Activated T-helper 9 cell treated with anti-CD3 and anti-CD28 coated beads, Interleukin-2, amount 50 U/mL, for 16 hours (primary cell): ENCODE measurements at places on chromosomes 7 and 10.

DNA sequence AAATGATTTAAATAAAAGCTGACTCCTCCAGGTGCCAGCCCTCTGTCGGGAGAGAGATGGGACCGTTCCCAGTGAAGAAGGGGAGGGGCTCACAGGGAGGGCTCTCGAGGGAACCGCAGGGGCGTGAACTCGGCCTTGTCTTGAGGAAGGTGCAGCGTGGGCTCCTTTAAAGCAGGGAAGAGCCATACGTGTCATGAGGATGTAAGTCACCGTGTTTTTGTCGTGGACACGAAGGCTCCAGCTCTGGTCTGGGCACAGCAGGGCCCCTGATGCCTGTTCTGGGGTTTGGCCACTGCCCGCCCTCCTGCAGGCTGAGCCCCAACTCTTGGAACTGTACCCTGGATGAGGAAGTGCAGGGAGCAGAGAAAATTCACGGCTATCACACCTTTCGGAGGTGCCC, 45.0 kb downstream of the JAKMIP3 start:
- DNase-seq, result no peak

DNA sequence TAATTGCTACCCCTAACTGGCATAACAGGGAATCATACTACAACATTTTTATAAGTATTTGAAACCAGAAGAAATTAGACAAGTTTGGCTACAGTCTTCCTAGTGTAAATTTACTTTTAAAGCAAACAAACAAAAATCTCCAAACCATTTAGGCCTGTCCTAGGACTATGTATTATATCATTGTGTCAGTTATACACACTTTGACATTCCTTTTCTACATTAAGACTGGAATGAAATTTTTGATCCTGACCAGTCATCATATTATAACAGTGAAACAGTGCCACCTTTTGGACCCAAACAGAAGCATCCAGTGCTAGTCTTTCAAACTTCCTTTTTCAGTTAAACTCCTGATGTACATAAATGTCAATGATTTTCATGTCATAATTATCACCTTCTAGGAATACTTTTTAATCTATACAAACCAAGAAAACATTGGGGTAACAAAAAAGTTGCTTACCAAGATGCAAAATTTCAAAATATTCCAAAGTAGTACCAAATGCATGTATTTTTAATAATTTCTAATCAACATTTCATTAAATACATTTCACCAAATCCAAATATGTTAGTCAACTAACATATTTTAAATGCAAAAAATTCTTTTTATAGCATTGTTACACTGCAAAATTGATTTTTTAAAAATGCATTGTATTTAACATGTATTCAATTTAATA, 75.7 kb downstream of the IMMP2L start:
- DNase-seq, result no peak

DNA sequence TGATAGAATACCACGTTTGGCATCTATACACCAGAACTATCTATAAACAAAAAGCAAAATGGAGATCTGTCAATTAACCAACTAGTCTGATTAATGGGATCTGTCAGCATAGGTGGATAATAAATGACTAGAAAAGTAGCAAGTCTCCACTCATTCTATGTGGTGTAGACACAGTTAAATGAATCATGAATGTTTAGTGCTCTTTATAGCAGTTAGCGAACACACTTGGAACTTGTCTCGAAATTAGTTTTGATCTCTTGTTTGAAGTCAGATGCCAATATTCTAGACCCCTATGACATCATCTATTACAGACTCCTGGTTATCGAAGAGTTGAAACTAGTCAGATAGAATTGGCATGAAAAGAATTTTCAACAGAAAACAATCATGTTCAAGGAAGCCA, 259.7 kb downstream of the AHR start:
- DNase-seq, result no peak

DNA sequence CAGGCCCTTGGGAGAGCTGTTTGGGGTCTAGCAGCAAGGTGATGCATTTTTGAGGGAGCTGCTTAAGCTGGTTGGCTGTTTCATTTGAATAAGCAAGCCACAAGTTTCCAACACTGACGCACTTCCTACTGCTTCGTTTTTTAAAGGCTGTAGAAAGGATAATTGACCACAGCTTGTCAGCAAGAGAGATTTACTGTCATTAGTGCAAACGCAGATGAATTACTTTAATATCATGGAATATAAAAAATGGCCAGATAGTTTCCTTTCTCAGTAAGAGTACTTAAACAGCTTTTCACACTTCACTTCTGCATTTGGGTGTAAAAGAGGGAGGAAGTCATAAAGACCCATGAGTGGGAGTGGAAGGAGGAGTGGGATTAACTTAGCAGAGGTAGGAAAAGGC, 61.5 kb downstream of the FZD1 start:
- no peak for DNase-seq

DNA sequence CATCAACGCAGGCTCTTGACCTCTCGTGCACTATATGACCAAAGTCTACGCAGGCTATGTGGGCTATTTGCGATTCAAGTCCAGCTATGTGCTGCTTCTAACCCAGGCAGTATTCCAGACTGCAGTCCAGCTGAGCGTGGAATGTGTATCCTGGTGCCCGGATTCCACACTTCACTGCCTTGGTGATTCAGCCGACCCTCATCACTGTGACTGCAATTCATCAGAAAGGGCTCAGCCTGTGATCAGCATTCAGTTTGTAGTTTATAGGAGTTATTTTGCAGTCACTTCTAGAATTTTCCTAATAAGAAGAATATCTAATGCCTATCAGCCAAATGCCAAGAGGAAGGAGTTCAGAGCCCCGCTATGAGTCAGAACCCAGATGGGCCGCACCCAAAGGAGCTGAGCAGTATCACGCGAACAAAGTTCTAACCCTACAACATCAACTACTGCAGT, 119.8 kb upstream of the LANCL2 start:
- no peak for DNase-seq

DNA sequence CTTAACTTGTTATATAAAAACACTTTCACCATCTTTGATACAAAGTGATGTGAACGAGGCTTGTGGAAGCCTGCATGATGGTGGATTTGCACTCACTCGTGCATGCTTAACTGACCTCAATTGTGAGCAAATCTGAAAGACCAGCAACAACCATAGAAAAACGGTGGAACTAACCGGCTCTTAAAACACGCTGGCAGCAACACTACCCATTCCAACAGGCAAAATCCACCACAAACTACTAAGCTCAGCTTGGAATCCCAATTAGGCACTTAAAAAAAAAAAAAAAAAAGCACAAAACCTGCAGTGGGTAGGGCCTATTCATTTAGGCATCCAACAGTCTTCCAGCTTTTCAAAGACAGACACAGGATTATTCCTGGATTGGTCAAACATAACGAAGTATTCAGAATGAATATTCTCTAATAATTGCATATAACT, 1.8 kb downstream of the GDI2 start:
- DNase-seq, result no peak

DNA sequence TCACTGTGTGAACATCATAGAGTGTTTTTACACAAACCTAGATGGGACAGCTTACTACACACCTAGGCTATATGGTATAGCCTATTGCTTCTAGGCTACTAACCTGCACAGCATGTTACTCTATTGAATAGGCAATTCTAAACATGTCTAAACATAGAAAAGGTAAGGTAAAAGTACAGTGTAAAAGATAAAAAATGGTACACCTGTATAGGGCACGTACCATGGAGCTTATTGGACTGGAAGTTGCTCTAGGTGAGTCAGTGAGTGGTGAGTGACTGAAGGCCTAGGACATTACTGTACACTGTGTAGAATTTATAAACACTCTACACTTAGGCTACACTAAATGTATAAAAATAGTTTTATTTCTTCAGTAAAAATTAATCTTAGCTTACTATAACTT, 182.0 kb upstream of the THSD7A start:
- DNase-seq, result no peak

GRCh38 chr7:99359465-99360154, 14.9 kb upstream of the ARPC1B start:
- no peak for DNase-seq

- peak; percentile 14 for DNase-seq
Measured at GRCh38 chr7:101058355-101058754, 26.9 kb upstream of the TRIM56 start.

GRCh38 chr10:52807803-52808202, 35.2 kb upstream of the MBL2 start:
- DNase-seq, result no peak

DNA sequence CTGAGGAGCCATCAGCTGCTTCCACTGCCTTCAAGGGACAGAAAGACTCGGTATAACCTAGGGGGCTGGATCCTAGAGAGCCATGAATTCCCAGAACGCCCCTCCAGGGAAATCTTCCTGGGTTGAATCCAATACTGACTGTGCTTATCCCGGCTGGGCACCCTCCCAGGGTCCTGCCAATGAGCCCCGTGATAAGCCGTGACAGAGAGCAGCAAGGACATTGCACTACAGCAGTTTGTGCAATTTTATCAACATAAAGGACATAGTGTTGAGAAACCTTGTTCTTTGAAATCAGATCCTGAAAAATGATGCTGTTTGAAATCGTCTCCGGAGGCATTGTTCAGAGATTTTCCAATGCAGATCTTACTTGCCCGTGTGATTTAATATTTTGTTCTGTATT, 18.8 kb downstream of the AKR1B1 start:
- DNase-seq, result no peak

- DNase-seq, result no peak
Measured at GRCh38 chr7:111108000-111108399, 17.1 kb downstream of the LRRN3 start.

GRCh38 chr7:39526666-39527065, 39.5 kb upstream of the YAE1 start:
- no peak for DNase-seq

GRCh38 chr10:118557946-118558345, 37.5 kb downstream of the PRLHR start:
- DNase-seq, result no peak

DNA sequence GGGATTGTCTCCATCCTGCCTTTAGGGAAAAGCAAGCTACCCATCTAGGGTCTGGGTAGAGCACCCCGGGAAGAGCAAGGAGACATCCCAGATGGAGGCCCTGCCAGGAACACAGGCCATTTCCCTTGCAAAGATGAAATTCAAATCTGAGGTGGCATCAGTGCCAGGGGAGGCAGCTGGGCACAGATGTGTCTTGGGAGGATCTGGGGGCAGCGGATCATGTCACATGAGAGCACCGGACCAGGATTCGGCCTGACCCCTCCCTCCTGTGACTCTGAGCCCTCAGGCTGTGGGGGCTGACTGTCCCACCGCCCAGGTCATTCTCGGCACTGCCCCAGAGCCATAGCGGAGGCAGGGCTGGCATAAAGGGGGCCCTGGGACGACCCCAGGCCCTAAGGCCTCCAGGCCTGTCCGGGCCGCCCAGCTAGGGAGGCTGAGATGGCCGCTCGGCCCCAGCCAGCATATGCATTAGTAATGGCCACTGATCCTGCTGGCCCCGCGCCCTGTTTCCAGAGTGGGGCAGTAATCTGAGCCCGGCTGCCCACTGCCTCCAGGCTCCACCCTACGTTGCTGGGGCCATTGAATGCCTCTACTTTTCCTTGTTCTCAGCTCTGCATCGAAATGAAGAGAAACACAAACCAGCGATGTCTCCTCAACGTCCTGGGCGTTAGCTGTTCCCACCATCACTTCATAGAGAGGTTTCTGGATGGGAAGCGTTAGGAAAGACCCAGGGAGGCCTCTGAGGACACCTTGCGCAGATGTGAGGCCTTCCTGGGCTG, 148.5 kb downstream of the UBE2H start:
- no peak for DNase-seq

DNA sequence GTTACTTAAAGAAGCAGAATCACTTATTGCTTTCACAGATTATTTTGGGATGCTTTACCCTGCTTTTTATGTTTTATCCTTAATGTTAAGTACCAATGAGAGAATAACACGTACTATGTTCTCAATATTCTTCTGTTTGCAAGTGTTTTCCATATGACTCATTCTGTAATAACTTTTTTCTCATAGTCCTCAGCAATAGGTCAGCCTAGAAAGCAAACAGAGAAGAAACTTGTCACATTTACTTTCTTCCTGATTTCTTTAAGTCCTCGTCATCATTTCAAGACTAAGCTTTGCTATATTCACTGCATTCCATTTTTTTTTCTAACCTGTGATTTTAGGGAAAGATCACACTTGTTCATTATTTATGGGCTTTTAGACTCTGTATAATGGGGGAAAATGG, 6.8 kb upstream of the AGR2 start:
- DNase-seq, result no peak

DNA sequence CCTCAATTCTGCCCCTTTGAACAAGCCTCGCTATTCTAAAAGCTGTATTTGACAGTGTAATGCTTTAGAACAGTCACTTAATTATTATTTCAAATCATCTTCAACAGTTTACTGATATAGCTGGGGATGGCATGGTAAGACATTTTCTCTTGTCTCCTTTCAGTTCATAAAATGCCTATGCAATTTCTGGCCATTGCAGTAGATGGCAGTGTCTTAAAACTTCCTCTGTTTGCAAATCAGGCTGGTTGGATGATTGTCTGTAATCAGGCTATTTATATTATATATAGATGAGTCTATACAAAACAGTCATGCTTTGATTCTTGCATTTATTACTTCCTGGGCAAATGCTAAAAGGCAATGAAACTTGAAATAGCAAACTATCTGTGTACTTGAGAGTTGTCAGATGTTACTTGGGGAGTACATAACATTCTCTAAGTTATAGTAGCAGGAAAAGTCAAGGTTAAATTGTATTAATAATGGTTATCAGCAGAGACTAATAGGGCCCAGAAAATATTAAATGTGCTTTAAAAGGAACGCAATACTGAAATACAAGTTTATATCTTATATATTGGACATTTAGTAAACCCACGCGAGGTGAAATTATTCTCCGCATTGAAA, 55.5 kb upstream of the LHFPL3 start:
- DNase-seq, result no peak

DNA sequence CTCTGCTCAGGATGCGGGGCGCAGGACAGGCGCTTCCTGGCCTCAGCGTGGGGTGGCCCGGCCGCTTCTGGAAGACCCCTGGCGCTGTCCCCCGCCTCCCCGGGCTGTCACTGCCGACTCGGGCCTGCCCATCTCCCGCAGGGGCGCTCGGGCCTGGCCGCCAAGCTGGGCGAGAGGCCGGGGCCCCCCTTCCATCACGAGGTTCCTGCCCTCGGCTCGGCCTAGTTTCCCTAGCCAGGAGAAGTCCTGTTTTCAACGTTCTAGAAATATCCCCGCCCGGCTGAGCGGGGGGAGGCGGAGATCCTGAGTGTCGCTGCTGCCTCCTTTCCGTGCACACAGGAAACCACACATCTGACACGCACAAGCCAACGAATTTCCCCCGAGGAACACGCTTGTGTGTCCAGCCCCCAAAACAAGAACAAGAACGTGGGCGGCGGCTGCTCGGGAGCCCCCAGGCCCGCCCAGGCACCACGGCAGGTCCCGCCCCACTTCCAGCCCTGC, 33.7 kb downstream of the AP5Z1 start:
- no peak for DNase-seq

- DNase-seq, result no peak
Measured at GRCh38 chr10:24418532-24418931, 209.6 kb downstream of the KIAA1217 start.

- DNase-seq, result no peak
Measured at GRCh38 chr10:119786117-119786769, 60.4 kb downstream of the INPP5F start.

DNA sequence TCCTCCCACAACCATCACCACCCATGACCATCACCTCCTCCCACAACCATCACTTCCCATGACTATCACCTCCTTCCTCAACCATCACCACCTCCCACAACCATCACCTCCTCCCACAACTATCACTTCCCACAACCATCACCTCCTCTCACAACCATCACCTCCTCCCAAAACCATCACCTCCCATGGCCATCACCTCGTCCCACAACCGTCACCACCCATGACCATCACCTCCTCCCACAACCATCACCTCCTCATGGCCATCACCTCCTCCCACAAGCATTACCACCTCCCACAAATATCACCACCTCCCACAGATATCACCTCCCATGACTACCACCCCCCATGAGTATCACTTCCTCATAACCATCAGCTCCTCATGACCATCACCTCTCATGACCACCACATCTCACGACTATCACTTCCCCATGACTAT, 52.2 kb downstream of the PDGFA start:
- no peak for DNase-seq
